ENCODE measurements at places on chromosomes 13 and 19. TPM values are rescaled to one million over a fixed set of nuclear protein-coding genes. Genes with fewer than 3 reads are reported as not detected.
A peak's percentile ranks its signal among the peaks of the same experiment; 100 is the strongest.

- peak; percentile 61 for DNase-seq
Observed at GRCh38 chr19:44905437-44906160, at the start of gene APOE. APOE (plus strand) TSS chr19:44905796; CDS start chr19:44906625, 829 bp downstream.

GRCh38 chr13:43661161-43661830, 125.5 kb downstream of the ENOX1 start:
- DNase-seq: no peak

DNA sequence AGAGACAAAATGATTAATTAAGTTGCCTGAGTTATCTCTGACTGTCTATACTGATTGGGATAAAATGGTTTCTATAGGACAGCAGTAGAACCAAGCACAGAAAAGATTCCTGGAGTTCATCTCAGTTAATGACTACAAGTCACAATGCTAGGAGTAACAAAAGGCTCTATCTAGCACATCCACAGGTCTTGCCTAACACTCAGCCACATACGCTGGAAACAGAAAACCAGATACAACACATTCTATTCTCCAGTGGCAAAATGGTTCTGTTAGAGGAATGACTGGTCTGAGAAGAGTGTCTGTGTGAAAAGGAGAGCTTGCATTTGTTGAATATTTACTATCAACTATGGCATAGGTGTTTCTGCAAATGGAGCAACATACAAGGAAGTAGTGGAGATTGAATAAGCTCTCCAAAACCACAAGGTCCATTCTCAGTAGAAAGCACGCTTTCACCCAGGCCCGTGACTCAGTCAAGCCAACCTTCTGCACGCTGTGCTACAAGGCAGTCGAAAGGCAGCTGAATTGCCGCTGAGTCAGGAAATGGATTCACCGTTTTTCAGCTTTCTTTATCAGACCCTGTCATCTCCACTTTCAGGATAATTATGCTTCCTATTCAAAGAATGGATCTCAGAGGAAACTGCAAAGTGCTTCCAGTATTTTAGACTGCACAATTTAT, 761.5 kb downstream of the EFNB2 start:
- DNase-seq: no peak

GRCh38 chr19:11463391-11463790, 17.5 kb downstream of the ELAVL3 start:
- DNase-seq: no peak

The C1QTNF9 gene
- not detected for polyA plus RNA-seq

- peak; percentile 20 for DNase-seq
Observed at GRCh38 chr13:30978981-30979956, 46.8 kb downstream of the TEX26 start.

DNA sequence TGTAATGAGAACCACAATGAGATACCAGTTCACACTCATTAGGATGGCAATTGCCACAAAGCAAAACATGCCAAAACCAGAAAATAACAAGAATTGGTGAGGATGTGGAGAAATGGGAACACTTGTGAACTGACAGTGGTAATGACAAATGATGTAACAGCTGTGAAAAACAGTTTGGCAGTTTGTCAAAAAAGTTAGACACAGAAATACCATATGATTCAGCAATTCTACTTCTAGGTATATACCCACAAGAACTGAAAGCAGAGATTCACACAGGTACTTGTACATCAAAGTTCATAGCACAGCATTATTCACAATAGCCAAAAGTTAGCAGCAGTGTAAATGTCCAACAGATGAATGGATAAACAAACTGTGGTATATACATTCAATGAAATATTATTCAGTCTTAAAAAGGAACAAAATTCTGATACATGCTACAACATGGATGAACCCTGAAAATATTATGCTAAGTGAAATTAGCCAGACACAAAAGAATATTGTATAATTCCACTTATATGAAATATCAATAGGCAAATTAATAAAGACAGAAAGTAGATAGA, 96.5 kb downstream of the UGGT2 start:
- no peak for DNase-seq

- no peak for DNase-seq
Observed at GRCh38 chr13:70732611-70733010, 624.4 kb upstream of the KLHL1 start.

DNA sequence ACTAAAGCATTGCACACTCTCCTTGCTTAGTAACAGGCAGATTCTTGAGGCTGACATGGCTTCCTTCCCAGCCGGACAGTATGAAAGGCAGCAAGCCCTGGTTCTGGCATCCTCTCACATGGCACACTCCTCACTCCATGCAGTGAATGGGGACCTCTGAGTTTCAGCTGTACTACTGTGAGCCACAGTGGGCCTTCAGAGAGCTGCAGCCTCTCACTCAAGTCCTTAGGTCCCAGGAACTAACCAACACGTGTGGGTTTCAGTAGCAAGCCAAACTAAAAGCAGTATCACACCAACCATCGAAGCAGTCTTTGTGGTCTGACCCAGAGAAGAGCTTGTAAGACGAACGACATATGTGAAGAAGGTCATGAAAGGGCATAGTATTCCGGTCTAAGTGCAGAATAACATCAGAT, 128.2 kb downstream of the TBC1D4 start:
- DNase-seq: no peak

The RABAC1 gene
- 333 TPM for polyA plus RNA-seq

- DNase-seq: no peak
Observed at GRCh38 chr13:80463673-80464352, 122.9 kb upstream of the SPRY2 start.

DNA sequence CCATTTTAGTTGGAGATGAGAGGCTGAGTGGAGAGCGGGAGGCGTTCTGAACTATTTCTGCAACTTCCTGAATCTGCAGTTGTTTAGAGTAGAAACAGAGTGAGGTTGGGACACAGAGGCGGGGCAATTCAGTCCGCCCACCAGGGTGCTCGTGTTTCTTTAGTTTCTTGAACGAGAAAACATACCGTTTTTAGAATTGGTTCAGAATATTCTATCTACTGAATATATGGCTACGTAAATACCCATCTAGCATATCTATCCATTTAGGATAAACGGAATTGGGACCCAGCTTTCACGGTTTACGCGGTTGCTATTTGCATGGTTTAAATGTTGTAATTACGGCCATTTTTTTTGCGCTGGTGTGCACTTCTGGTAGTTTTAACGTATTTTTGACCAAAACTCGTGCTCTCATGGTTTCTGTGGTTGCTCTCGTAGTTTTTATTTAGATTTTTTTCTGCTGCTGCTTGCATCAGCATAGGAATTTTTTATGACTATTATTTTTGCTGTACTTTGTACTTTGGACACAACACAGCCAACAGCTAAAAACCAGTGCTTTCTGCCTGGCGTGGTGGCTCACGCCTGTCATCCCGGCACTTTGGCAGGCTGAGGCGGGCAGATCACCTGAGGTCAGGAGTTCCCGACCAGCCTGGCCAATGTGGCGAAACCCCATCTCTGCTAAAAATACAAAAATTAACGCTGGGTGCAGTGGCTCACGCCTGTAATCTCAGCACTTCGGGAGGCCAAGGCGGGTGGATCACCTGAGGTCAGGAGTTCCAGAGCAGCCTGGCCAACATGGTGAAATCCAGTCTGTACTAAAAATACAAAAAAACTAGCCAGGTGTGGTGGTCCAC, 32.7 kb downstream of the TIMM13 start:
- no peak for DNase-seq

The CD320 gene
- polyA plus RNA-seq: 63.1 TPM

The COLGALT1 gene
- 23.6 TPM for polyA plus RNA-seq

GRCh38 chr19:38458991-38459390, 25.5 kb downstream of the RYR1 start:
- DNase-seq: no peak

GRCh38 chr19:38284422-38284821, 19.6 kb upstream of the C19orf33 start:
- no peak for DNase-seq

- DNase-seq: peak; percentile 64
Observed at GRCh38 chr19:31271306-31271911, 77.8 kb downstream of the TSHZ3 start.

The MIA gene
- not detected for polyA plus RNA-seq

DNA sequence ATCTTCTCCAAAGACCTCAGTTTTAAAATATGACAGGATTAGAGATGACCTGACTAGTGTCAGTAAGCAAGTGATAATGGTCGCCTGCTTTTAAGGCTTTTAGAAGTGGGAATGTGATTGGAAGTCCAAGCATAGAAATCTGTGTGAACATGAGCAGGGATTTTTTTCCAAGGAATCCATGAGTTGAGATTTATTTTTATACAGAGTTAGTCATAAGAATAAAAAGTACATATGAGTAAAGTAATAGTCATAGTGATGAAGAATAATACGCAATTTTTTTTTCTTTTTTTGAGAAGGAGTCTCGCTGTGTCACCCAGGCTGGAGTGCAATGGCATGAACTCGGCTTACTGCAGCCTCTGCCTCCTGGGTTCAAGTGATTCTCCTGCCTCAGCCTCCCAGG, 1.6 kb downstream of the ZNF546 start:
- DNase-seq: no peak

DNA sequence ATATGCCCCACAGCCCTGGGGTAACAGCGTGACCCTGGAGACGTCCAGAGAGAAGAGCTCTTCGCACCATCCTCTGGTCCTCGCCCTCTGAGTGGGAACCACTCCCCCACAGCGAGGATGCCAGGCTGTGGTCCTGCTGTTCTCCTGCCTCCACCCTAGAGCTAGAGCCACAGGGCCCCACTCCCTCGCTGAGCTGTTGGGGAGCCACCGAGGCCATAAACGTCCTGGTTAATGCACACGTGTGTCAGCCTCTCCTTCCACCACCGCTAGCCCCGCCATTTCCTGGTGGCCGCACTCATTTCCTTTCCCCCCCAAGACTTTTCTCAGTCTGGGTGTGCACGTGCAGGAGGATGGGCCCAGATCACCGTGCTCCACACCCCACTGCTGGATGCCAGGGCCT, 11.5 kb downstream of the CEACAM16 start:
- DNase-seq: no peak

DNA sequence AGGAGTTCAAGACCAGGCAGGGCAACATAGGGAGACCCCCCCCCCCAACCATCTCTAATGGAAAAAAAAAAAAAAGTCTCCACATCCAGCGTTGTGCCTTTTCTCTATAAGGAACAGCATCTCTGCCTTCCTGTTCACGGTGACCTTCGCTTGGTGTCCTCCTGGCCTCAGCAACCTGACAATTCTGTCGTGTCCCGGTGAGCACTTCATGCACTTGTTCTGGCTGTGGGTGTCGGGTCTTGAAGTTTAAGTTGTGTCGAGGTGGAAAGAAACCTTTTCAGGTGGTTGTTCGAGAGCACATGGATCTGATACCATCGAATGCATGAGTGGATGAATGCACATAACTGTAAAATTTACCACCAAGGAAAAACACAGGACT, 594 bp downstream of the ZNF559 start:
- no peak for DNase-seq
